ENCODE measurements at places on chromosomes 12 and 14.
A peak's percentile ranks its signal among the peaks of the same experiment; 100 is the strongest.

DNA sequence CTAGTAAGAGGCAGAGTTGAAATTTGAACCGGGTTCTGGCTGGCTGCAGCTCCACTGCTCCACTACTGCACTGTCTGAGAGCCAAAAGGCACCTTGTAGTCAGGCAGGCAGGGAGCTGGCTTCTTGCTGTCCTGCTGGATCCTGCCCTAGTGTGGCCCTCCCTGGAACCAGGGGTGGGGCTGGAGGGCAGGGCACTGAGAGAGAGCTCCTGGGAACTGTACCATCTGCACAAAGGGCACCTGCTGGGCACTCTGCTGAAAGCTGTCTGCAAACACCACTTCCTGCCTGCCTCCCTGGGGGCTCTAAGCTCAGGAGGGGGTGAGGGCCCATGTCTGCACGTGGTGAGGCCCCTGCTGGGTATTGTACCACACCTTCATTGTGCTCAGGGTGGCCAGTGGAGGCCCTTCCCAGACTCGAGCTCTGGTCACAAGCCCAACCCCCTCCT, 19.0 kb upstream of the TCL1B start:
- no peak overlapping the region for H3K4me3 ChIP-seq
- peaks cover 2% of the 10 kb centered on the region for H3K27me3 ChIP-seq
- no peaks in the 10 kb centered on the region for H3K36me3 ChIP-seq
- no peak for DNase-seq
- peaks cover 2% of the 10 kb centered on the region for H3K4me1 ChIP-seq

DNA sequence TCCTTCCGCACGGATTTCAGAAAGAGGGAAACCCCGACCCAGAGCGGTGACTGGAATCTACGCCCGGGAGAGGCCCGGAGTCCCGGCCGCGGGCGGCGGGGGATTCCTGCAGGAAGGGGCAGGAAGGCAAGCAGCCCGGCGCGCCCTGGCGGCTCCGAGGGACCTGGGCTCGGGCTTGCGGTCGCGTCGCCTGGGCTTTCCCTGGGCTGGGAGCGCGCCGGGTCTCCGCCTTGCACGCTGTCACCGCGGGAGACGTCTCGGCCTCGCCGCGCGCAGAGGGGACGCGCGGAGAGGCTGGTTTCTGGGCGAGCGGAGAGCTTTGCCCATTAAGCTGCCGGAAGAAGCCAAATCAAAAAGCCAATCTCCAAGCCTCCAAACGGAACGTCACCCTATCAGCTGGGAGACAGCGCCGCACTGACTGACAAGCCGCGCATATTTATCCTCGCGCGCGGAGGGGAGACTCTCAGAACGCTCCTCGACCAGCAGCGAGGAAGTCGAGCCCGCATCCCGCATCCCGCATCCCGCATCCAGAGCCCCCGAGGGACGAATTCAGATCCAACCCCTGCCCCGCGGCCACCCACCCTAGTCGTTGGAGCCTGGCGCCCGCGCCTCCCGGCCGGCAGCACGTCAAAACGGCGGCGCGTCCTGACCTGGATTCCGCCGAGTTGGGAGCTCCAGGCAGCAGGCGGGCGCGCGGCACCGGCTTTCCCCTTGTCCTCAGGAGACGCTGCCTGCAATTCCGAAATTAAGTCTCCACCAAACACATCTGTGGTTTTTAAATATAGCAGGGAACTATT, at the start of gene SLC8A3:
Gene SLC8A3, minus strand, starts transcription at position 293 of the 797 bp plus-strand sequence. CDS start 20,529 bp downstream, outside the sequence.
- peak within 1 kb of the TSS; percentile 82 for H3K4me3 ChIP-seq
- H3K36me3 ChIP-seq: no peaks in the 10 kb centered on the region
- peaks cover 13% of the 10 kb centered on the region for H3K4me1 ChIP-seq
- peak within 1 kb of the TSS; percentile 39 for H3K27ac ChIP-seq
- DNase-seq: peak; percentile 9

GRCh38 chr12:121114806-121115205, 17.9 kb upstream of the P2RX7 start:
- no peak overlapping the region for H3K4me3 ChIP-seq
- H3K36me3 ChIP-seq: no peaks in the 10 kb centered on the region
- H3K27me3 ChIP-seq: peaks cover 3% of the 10 kb centered on the region
- no peak for DNase-seq

DNA sequence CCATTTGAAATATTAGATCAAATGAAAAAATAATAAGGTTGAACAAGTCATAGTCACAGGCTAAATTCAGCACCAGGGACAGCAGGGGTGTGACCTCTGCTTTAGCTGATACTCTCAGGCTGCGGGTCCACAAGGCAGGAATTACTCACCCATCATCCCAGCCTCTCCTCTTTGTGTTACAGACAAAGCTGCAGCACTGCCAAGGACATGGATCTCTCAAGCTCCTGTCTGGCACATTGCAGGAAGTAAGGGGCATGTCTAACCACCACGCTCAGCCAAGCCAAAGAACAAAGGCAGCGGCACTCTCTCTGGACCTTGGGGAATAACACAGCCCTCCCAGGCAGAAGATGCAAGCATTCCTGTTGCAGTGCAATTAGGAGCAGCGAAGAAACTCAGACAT, 783.8 kb downstream of the VRK1 start:
- H3K4me1 ChIP-seq: peaks cover 15% of the 10 kb centered on the region
- no peak for DNase-seq
- H3K36me3 ChIP-seq: no peaks in the 10 kb centered on the region
- H3K27ac ChIP-seq: no peak overlapping the region
- H3K4me3 ChIP-seq: no peak overlapping the region
- no peaks in the 10 kb centered on the region for H3K27me3 ChIP-seq

DNA sequence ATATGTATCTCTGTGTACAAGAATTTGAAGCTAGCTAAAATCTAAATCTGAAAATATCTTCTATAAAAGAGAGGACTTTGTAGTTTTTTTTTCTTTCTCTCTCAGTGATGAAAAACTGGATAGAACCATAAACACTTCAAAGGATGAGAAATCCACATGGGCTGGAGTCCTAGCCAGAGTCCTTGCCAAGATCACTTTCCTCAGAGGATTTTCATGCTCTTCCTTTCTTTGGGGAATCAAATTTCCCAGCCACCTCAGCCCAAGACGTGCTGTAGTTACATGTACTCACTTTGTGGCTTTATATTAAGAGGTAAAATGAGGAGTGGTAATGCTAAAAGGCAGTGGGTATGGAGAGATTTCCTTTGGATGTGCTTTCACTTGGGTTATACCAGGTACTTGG, 110.3 kb downstream of the SLC38A1 start:
- peaks cover 4% of the 10 kb centered on the region for H3K36me3 ChIP-seq
- H3K27ac ChIP-seq: no peak overlapping the region
- H3K4me3 ChIP-seq: no peak overlapping the region
- peaks cover 2% of the 10 kb centered on the region for H3K4me1 ChIP-seq

GRCh38 chr14:89215114-89215513, 201.9 kb downstream of the FOXN3 start:
- peaks cover 5% of the 10 kb centered on the region for H3K4me1 ChIP-seq
- H3K36me3 ChIP-seq: peaks cover 32% of the 10 kb centered on the region
- H3K27ac ChIP-seq: no peak overlapping the region
